Activated B cell treated with CpG ODN at 0.5 μM for 24 hours (primary cell): ENCODE measurements at places on chromosomes 2 and 18.

GRCh38 chr2:239201531-239201876, 199.3 kb downstream of the HDAC4 start:
- H3K27ac ChIP-seq, result no peak overlapping the region
- no peak for DNase-seq
- no peaks in the 10 kb centered on the region for H3K4me1 ChIP-seq
- peaks cover 12% of the 10 kb centered on the region for H3K36me3 ChIP-seq
- H3K4me3 ChIP-seq, result no peak overlapping the region

DNA sequence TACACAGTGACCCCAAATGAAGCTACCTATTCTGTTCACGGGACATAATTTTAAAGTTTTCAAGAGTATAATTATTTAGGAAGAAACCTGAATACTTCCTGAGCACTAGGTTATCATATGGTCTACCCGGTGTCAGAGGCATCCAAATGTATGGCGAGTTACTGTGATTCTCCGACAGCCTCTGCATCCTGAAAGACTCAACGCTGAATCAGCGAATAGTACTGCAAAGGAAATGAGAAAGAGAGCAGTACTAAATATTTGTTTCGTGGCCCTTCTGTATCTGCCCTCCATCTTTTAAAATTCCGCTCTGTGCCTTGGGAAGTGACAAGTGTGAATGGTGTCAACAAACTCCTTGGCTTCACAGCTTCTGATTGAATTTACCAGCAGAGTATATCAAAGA, 358.0 kb upstream of the ZEB2 start:
- H3K27ac ChIP-seq, result no peak overlapping the region
- no peak overlapping the region for H3K4me3 ChIP-seq
- no peaks in the 10 kb centered on the region for H3K36me3 ChIP-seq
- no peak for DNase-seq
- no peaks in the 10 kb centered on the region for H3K4me1 ChIP-seq

DNA sequence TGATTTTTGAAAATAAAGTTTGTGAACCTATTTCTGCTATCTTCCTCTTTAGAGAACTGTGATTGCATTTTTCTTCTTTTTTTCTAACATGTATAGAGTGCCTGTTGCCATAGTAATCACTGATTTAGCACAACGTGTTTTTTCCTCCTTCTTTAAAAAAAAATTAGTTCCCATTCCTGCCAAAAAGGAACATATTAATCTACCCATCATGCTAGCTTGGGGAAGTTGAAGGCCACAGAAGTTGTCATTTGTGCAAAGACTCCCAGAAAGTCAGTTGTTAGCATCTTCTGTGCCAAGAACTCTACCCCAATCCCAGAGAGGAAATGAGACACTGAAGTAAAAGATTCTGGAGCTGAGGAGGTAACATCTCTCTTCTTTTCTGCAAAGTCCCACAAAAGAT, 57.3 kb downstream of the SLC8A1 start:
- no peaks in the 10 kb centered on the region for H3K27me3 ChIP-seq
- no peak for DNase-seq
- no peaks in the 10 kb centered on the region for H3K4me1 ChIP-seq

DNA sequence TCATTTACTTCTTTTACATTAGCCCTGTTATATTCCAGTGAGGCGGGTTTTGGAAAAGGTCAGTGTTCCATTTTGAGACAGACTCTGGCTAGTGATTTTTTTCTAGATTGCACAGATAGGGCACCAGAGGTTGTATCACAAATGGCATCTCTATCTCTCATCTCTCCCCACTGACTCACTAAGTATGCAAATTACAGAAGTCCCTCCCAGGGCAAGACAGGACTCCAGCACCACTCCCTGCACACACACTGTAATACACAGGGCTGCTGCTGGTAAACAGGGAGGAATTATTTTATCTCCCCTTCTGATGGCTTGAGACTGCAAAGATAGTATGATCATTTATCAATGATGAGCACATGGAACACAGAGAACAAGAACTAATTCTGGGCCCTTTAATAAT, 46.2 kb downstream of the AKAIN1 start:
- no peak overlapping the region for H3K4me3 ChIP-seq
- no peak overlapping the region for H3K27ac ChIP-seq
- peaks cover 4% of the 10 kb centered on the region for H3K27me3 ChIP-seq
- no peak for DNase-seq
- no peaks in the 10 kb centered on the region for H3K4me1 ChIP-seq

- H3K4me1 ChIP-seq, result no peaks in the 10 kb centered on the region
- H3K4me3 ChIP-seq, result no peak overlapping the region
- H3K27ac ChIP-seq, result no peak overlapping the region
- H3K27me3 ChIP-seq, result no peaks in the 10 kb centered on the region
Measured at GRCh38 chr18:34354351-34354750, 129.6 kb upstream of the NOL4 start.

DNA sequence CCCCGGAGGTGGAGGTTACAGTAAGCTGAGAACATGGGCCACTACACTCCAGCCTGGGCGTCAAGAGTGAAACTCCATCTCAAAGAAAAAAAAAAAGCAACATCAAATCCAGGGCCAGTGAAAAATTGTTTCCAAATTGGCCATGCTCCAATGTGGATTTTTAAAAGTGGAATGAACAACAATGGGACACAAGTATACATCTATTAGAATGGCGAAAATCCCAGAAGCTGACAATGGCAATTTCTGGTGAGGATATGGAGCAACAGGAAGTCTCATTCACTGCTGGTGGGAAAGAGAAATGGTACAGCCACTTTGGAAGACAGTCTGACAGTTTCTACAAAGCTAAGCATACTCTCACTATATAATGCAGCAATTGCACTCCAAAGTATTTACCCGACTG, 161.4 kb downstream of the UXS1 start:
- no peaks in the 10 kb centered on the region for H3K36me3 ChIP-seq
- H3K27me3 ChIP-seq, result peaks cover 1% of the 10 kb centered on the region
- H3K4me1 ChIP-seq, result peaks cover 6% of the 10 kb centered on the region

- no peak overlapping the region for H3K27ac ChIP-seq
- no peaks in the 10 kb centered on the region for H3K36me3 ChIP-seq
- H3K4me1 ChIP-seq, result no peaks in the 10 kb centered on the region
- no peaks in the 10 kb centered on the region for H3K27me3 ChIP-seq
- no peak for DNase-seq
- no peak overlapping the region for H3K4me3 ChIP-seq
Measured at GRCh38 chr2:106851881-106852501, 34.0 kb downstream of the ST6GAL2 start.

DNA sequence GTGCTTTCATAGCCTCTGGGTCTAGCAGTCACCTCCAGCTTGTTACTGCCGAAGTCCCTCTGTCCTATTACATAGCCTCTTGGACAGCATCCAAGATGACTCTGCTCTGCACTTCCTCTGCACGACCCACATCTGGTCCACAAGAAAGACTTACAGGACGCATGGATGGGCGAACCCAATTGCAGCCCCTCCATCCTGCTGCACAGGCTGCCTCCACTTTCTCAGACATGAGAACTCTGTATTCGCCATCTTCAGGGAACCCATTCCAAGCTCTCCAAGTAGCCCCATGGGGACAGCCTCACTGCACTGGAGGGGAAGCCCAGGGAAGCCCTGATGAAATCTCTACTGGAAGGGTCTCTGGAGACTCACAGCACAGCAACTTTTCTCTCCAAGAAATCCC, 172.1 kb downstream of the GFPT1 start:
- no peak overlapping the region for H3K4me3 ChIP-seq
- no peak for DNase-seq
- no peaks in the 10 kb centered on the region for H3K36me3 ChIP-seq
- peaks cover 5% of the 10 kb centered on the region for H3K27me3 ChIP-seq

GRCh38 chr2:227861011-227861410, 10.4 kb upstream of the DAW1 start:
- H3K4me1 ChIP-seq, result no peaks in the 10 kb centered on the region
- H3K4me3 ChIP-seq, result no peak overlapping the region
- H3K36me3 ChIP-seq, result no peaks in the 10 kb centered on the region
- no peak overlapping the region for H3K27ac ChIP-seq

GRCh38 chr2:234550511-234551107, 53.7 kb upstream of the ARL4C start:
- no peak overlapping the region for H3K4me3 ChIP-seq
- peaks cover 28% of the 10 kb centered on the region for H3K27me3 ChIP-seq
- no peak overlapping the region for H3K27ac ChIP-seq
- peak; percentile 40 for DNase-seq

- no peak for DNase-seq
- no peaks in the 10 kb centered on the region for H3K36me3 ChIP-seq
- no peaks in the 10 kb centered on the region for H3K4me1 ChIP-seq
- no peak overlapping the region for H3K27ac ChIP-seq
- H3K27me3 ChIP-seq, result peaks cover 6% of the 10 kb centered on the region
Measured at GRCh38 chr2:38066421-38067115, 9.4 kb downstream of the CYP1B1 start.

DNA sequence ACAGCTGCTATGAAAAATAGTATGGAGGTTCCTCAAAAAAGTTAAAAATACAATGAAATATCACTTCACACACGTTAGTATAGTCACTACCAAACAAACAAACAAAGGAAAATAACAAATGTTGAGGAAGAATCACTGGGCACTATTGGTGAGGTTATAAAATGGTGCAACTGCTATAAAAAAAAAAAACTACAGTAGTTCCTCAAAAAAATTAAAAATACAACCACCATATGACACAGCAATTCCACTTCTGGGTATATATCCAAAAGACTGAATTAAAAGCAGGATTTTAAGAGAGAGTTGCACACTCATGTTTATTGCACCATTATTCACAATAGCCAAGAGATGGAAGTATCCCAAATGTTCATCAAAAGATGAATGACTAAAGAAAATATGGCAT, 80.9 kb upstream of the POU3F3 start:
- H3K4me3 ChIP-seq, result no peak overlapping the region
- H3K4me1 ChIP-seq, result no peaks in the 10 kb centered on the region
- H3K27ac ChIP-seq, result no peak overlapping the region

DNA sequence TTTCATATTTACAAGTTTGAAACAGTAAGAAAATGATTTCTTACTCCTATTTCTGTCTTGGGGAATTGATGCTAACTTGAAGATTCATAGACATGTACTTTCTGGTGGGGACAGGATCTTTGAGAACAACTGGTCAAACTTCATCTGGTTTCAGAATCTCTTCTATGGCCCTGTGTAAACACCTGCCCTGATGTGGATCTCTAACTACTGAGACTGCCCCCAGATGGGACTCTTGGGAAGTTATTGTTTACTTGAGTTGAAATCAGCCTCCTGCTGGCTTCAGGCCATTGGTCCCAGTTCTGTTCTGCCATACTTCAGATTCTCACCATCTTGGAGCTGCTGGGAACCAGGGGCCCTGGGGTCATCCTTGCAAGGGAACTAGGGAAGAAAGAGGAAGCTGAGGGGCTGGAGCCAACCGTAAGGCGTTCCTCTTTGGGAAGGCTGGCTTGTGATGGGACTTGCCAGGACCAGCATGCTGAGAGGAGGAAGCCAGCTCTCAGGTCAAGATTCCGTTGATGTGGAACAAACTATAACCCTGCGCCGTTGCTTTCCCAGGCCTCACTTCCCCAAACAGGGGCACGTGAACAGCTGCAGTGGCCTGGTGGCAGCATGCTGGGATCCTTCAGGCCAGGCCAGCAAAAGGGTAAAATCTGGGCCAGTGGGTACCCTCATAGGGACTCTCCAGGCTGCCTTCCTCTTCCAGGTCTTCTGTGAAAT, 135.5 kb upstream of the CXCR4 start:
- peak overlapping the region; percentile 92 for H3K27ac ChIP-seq
- no peaks in the 10 kb centered on the region for H3K36me3 ChIP-seq
- no peaks in the 10 kb centered on the region for H3K27me3 ChIP-seq
- no peak for DNase-seq
- peak overlapping the region; percentile 35 for H3K4me3 ChIP-seq

- no peak for DNase-seq
- no peaks in the 10 kb centered on the region for H3K36me3 ChIP-seq
- H3K27ac ChIP-seq, result no peak overlapping the region
- no peak overlapping the region for H3K4me3 ChIP-seq
- H3K27me3 ChIP-seq, result no peaks in the 10 kb centered on the region
Measured at GRCh38 chr18:28459587-28459986, 282.7 kb upstream of the CDH2 start.

DNA sequence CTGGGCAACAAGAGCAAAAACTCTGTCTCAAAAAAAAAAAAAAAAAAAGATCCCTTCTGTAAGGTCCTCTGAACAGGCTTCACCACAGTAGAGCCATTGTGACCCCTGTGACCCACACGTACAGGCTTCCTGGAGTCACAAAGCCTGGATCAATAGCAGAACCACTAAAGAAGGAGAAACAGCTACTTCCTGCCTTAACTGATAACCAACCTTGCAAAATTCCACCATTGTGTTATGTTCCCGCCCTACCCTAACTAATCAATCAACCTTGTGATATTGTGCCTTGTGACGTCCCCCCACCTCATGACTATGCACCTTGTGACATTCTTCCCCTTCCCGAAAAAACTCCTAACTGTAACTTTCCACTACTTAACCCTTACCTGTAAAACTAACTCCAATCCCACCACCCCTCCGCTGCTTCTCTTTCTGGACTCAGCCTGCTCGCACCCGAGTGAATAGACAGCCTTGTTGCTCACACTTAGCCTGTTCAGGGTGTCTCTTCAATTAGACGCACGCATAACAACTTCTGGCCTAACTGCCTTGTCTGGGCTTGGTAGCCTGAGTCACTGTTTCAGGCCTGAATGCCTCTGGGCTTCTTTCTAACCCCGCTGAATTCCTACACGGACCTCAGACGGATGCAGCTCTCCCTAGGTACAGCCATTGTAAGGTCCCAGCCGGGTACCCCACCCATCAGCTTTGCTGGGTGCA, 13.9 kb downstream of the SCYGR8 start:
- DNase-seq, result no peak
- no peaks in the 10 kb centered on the region for H3K36me3 ChIP-seq
- H3K27ac ChIP-seq, result no peak overlapping the region
- H3K4me3 ChIP-seq, result no peak overlapping the region
- H3K27me3 ChIP-seq, result peaks cover 7% of the 10 kb centered on the region
- H3K4me1 ChIP-seq, result no peaks in the 10 kb centered on the region

GRCh38 chr2:184633726-184634125, 35.4 kb downstream of the ZNF804A start:
- H3K27ac ChIP-seq, result no peak overlapping the region
- no peaks in the 10 kb centered on the region for H3K4me1 ChIP-seq
- H3K4me3 ChIP-seq, result no peak overlapping the region

DNA sequence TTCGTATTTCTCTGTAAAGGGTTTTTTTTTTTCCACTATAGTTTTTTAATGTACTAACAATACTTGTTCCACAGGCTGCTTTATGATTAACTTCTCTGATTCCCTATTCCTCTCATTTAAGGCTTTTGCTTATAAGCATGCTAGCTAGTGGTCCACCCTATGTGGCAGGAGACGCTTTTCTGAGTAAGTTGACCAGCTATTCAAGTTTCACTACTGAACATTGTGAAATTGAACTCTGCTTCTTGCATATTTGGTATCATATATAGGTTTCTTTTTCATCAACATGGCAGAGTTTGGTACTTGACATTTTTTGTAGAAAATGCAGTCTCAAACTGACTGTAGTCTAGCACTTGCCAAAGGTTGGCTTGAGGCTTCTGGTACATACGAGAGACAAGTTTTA, 74.2 kb downstream of the OTX1 start:
- peaks cover 24% of the 10 kb centered on the region for H3K4me1 ChIP-seq
- peaks cover 2% of the 10 kb centered on the region for H3K36me3 ChIP-seq
- H3K4me3 ChIP-seq, result peak overlapping the region; percentile 11
- H3K27me3 ChIP-seq, result no peaks in the 10 kb centered on the region
- DNase-seq, result no peak
